Activated naive CD4-positive, alpha-beta T cell treated with anti-CD3 and anti-CD28 coated beads, Interleukin-2, amount 10 ng/mL, durations not matched to agents 7 days and 5 days (primary cell): ENCODE measurements at places on chromosomes 1 and 21.

DNA sequence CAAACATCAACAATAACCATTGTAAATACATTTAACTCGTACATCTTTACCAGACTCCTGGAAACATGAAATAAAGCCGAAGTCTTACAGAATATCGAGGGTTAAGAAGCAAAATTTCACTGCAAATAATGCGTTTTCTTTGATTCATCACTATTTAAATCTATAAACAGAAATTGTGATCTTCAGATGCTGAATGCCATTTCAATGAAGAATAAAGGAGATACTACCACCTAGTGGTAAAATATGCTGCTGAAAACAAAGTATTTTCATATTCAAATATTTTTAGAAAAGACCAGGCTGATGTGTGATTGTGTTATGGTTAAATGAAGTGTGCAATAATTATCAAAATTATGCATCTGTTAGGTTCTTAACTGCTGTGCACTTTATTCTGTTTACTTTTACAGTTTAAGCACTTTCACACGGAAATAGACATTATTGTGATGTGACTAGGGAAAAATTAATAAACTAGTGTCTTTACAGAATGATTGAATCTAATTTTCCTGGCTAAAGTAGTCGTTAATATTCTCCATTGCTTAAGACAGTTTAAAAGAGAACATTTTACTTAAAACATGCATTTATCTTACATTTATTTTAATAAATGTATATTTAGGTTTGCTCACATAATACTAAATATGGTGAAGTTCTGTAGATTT is 1093.1 kb downstream of the MRPL39 start:
- no peak for DNase-seq

DNA sequence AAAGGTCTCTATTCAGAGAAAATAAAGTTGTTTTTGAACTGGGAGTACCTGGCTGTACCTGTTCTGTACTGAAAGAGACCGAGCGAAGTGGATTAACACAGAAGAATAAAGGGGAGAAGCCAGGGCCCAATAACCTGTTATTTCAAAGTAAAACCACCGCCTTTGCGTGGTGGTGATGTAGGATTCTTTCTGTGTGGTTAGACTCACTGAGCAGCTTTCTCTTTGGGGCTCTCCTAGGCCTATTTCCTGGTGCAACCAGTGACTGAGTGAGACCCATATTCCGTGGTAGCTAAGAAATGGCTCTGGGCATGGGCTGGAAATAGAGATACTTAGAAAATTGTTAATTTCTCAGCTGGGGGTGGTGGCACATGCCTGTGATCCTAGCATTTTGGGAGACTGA is 99.9 kb downstream of the XCL2 start:
- peak; percentile 70 for DNase-seq

DNA sequence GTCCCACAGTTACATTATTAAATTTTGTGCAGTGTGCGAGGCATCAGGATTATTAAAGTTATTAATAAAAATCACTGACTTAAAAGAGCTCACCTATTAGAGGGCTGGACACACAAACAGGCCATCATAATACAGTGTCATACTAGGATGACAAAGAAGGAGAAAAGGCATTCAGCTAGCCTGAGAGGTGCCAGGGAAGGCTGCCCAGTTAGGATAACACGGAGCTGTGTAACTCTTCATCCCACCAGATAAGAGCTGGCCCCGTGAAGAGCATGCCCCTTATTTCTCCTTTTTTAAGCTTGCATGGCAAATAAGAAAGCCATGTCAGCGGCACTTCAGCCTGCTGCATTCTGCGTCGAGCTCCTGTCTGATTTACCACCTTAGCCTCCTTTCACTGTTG is 109.5 kb downstream of the KCNK1 start:
- no peak for DNase-seq

DNA sequence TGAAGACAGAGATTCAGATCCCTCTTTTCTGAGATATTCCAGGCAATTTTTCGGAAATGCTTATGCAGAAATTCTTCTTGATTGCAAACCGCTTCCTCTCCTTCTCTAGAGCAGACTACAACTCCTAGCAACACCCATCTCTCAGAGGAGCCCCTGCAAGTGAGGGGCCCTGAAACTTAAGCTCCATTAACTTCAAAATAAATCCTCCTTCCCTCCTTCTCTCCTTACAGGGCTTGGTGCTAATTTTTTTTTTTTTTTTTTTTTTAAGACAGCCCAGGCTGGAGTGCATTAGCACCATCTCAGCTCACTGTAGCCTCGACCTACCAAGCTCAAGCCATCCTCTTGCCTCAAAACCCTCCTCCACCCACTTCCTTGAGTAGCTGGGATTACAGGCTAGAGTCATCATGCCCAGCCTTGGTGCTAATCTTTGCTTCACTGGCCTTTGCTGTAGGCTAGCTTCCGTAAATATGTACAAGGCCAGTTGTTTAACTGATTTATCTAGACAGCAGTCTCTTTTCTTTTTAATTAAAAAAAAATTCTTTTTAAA is 30.2 kb upstream of the SFPQ start:
- no peak for DNase-seq

GRCh38 chr1:153535242-153536011 is at the start of gene S100A6:
Gene S100A6 (minus strand): TSS chr1:153535991. CDS start chr1:153535339, 652 bp downstream.
- DNase-seq: peak; percentile 67

- DNase-seq: no peak
Observed at GRCh38 chr21:15141261-15141970, 76.6 kb upstream of the NRIP1 start.

DNA sequence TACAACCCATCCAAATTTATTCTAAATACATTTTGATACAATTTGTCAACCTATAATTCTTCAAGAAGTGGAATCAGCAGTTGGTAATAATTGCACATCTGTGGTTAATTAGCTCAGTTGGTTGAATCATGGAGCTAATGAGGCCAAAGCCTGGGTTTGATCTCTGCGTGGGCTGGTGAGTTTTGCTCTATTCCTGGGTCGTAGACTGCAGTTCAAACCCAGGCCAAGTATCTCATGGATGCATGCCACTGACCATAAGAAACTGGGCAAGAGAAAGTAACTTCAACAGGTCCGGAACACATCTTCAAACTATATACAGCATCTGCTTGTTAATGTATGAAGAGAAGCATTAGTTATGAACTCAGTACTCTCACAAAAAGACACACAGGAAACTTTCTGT is 779.7 kb downstream of the USP25 start:
- DNase-seq: no peak

DNA sequence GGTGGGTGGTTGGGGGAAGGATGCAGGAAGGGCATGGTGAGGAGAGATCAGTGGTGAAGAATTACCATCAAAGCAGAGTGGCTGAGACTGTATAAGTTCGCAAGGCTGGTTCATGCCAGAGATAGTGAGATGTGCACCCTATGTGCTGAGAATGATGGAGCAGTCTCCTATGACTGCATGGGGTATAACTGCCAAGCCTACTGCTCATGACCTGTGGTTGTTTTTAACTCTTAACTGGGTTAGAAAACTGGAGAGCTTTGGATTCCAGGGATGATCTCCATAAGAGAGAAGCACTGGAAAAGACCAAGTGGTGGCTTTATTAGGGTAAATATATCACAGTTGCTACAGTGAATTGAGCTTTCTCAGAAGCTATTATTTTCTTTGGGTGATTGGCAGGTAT is 16.2 kb downstream of the WNT2B start:
- DNase-seq: no peak
